H4 (cell line): ENCODE measurements at places on chromosomes 6 and 20.

GRCh38 chr6:75609639-75610590, 8.2 kb downstream of the SENP6 start:
- no peak for DNase-seq

DNA sequence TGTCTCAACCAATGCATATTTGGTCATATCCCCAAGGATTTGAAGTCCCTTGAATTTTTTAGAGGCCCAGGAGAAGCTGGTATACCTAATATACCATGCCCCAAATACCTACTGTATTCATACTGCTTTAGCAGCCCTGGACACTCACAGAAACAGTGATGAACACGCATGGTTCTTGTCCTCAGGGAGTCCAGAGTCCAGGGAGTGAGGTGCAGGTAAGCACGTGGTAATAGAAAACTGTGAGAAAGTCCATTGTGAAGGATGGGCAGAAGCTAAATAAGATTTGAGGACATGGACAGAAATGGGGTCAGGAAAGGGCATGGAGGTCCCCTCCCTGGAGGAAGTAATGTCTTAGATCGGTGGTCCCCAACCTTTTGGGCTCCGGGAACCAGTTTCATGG, 85.4 kb downstream of the TSHZ2 start:
- no peak for DNase-seq

- no peak for DNase-seq
Observed at GRCh38 chr6:126143761-126144251, 157.5 kb downstream of the TRMT11 start.

DNA sequence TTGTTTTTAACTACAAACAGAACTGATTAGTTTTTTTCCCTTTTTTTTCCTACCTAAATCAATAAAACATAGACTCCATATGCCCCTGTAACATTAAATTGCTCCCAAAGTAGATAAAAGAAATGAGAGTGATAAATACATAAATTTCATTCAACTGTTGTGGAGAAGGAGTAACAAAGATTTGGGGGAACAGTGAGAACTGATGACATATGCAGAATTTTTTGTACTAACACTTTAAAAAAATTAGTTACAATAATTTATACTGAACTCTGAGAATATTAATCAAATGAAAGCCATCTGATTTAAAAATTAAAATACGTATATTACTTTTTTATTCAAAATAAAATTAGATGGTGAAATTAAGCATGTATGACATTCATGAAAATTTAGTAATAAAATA, 195.7 kb downstream of the COL19A1 start:
- no peak for DNase-seq

- no peak for DNase-seq
Observed at GRCh38 chr20:19021406-19022117, 190.9 kb upstream of the SLC24A3 start.

- no peak for DNase-seq
Observed at GRCh38 chr20:33664085-33664761, 2.1 kb downstream of the C20orf144 start.

- no peak for DNase-seq
Observed at GRCh38 chr6:125167579-125167978, 14.0 kb downstream of the TPD52L1 start.
